Glutamatergic neuron (in vitro differentiated cells): ENCODE measurements at places on chromosomes 4 and X. TPM values are rescaled to one million over a fixed set of nuclear protein-coding genes. Genes with fewer than 3 reads are reported as not detected.

CLNK gene
- not detected for total RNA-seq

PROM1 gene
- 36.9 TPM for total RNA-seq

DNA sequence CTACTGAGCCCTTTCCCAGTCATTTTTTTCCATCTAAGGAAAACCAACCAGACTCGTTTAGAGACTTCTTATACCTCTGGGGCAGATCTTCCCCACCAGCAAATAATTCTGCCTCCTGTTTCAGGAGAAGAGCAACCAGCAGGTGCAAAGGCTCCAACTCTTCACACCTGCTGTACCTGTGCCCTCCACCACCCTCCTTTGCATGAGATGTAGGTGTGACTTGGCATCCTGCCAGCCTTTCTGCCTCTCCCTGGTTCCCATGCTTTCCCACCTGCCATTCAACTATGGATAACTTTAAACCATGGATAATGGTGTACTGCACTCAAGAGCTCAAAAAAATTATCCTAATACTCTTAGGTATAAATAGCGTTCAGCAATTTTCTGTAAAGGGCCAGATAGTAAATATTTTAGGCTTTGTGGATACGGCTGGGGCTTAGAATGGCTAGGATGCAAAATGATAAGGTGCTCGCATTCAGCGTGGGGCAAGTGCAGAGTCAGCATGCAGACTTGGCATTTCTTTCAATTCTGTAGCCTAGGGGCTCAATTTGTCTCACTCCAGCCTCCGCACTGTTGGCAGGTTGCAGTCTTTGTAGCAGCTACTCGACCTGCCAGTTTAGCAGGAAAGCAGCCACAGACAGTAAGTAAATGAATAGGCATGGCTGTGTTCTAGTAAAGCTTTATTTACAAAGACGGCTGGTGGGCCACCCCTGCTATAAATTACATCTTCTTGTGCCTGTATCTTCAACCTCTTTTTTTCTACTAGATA, 79.8 kb downstream of the HCCS start:
- DNase-seq = no peak

DNA sequence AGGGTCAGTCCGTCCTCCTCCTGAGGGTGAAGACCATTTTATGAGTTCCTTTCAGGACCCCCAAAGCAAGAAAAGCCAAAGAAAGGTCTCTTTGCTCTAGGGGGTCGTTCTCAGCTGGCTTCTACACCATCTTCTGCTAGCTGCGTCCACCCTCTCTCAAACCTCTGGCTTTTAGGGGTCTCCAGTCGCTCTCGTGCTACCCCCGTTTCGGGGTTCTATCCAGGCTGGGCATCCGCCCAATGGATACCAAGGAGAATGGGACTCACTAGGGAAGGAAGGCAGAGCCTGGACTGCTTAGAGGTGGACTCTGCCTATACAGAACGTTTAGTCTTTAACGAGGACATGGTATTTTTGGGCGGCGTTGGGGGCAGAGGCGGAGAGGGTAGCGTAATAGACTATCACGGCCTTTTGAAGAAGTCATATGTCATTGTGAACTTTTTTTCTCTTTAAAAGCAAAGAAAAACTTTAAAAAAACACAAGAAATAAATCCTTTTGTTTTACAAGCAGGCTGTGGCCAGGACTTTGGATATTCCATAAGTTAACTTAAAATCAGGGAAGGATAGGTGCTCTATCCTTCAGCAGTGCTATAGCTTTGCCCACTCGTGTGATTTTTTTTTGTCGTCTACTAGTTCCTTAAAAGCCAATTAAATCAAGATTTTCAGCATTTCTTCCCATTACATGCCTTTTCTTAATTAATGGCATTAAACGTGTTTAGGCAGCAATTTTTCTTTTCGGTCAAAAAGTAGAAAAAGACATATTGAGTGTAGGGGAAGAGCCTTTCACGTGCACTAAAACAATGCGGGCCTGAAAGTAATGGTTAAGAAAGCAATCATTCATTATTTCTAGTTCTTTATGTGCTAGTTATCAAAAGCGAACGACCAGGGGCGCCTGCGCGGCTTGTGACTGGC, 7.2 kb upstream of the PITX2 start:
- DNase-seq = no peak

DNA sequence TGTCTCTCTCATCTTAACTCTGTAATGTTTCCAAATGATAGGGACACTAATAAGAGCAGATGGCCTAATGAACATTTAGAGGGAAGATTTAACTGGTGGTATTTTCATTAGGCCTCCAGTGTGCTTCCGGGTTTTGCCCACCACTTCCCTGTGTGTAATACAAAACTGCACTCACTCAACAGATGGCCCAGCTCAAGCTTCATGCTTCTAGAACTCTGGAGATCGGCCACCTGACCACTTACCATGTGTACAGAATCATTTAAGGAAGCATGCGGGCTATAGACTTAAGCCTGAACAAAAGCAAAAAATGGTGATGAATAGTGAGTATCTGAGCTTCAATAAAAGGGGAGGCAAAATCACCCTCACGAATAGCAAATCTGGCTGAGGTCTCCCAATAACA, 89.3 kb downstream of the SH2D1A start:
- no peak for DNase-seq
